Cerebellar nuclear complex (tissue), 1 donor: ENCODE measurements at places on chromosomes 5 and 9.

GRCh38 chr5:142600611-142601358 is 85.1 kb downstream of the FGF1 start:
- peak; percentile 6 for DNase-seq

DNA sequence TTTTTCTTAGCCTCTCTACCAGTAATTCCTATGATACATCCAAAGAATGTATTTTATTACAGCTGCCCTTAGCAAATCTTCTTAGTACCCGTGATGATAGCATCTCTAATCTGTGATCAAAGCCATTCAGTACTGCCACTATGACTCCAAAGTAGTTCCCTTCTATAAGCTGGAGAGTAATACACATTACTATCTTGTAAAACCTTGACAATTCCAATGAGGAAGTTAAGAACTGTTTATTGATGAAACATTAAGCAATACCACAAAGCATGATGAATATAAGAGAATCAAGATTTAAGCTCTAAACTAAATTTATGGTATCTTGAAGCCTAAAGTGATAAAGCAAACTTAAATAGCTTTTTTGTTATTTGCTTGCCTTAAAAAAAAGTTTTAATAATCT is 86.1 kb downstream of the SMIM23 start:
- no peak for DNase-seq

DNA sequence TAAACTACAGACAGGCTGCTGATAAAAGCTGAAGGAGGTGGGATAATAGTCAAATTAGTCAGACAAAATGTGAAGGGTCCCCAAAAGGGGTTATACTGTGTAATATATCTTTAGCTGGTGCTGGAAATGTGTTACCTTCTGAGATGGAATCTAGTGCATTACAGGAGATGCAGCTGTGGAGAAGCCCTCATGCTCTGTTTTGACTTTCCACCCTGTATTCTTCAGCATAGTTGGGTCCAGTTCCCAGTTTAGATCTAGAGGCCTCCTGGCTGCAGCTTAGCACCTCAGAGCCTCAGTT is 122.6 kb downstream of the PAPPA start:
- no peak for DNase-seq

DNA sequence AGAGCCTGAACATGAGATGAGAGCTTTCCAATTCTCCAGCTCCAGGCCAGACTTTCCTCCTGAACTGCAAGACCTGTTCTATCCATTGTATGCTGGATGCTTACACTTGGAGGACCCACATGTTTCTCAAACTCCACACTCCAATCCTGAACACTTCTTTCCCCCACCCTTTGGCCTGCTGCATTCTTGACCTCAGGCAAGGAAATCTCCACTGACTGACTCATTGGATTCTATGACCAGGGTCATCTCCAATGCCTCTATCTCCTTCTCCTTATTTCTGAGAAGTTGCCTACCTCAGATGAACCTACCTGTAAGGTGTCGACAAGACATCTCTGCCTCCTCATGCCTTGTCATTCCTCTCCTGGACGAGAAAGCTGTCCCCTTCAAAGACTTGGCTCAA is 153.6 kb downstream of the CRB2 start:
- no peak for DNase-seq

GRCh38 chr9:130829762-130830161 is 5.3 kb upstream of the ABL1 start:
- DNase-seq: no peak

DNA sequence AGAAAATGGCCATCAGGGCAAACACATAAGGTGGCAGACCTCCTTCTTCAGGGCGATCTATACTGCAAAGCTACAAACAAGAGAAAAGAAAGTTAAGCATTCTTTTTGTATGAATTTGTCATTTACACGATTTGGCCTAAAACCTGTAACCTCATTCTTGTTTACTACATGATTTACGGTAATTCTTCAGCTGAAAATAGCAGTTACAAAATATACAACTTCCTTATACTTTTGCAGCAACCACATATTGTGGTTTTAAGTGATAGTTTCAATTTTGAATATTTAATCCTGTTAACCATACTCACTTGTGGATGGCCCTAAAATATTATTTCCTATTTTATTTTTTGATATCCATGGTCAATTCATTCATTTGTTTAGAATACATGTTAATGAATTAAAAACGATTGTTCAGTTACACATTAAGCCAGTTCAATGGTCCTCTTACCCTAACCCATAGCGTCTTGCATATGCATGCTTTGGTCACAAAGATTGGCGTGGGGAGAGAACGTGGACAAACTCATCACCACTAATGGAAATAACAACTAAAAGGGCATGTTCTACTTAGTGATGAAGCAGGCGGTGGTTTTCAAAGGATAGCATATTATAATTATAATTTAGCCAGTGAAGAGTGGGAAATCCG is 16.6 kb downstream of the TUT7 start:
- DNase-seq: no peak

- no peak for DNase-seq
These were observed 3.8 kb downstream of the TGFBI start for GRCh38 chr5:136032564-136032963.

DNA sequence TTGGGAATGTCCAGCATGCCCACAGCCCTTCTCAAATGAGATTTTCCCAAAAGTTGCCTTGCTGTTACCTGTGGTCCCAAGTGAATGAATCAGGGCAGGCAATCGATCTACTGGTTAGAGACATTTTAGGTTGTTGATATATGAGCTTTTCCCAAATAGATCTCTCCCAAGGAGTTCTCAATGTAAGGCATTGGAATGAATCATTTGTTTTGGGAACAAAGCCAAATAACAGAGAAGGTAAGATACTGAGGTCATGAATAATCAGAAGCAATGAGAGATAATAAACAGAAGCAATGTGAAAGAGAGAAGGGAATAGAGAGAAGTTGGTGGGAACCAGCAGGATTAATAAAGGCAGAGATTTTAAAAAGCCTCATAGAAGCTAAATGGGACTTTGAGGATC is 93.6 kb upstream of the FER start:
- no peak for DNase-seq

DNA sequence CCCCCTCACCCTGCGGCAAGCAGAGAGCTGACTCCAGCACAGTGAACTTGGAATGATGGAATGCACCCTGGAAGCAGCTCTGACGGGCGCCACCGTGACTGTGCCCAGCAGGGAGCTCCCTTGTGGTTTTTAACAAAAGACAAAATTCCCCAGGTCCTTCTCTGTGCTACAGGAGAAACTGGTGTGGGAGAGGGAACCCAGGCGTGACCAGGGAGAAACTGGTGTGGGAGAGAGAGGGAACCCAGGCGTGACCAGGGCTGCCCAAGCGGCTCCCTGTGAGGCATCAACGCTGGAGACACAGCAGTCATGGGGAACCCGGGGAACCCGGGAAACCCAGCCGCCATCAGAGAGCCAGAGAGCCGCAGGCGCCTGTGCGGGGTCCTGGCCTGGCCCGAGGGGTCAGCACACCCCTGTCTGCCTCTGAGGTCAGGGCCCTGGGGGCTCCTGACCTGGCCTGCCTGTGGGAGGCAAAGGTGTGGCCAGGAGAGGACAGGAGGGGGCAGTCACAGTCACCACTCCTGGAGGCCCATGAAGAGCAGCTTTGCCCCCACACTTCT is 3.1 kb upstream of the AHRR start:
- no peak for DNase-seq

- no peak for DNase-seq
These were observed 1043.4 kb upstream of the CDH10 start for GRCh38 chr5:25688156-25688555.

DNA sequence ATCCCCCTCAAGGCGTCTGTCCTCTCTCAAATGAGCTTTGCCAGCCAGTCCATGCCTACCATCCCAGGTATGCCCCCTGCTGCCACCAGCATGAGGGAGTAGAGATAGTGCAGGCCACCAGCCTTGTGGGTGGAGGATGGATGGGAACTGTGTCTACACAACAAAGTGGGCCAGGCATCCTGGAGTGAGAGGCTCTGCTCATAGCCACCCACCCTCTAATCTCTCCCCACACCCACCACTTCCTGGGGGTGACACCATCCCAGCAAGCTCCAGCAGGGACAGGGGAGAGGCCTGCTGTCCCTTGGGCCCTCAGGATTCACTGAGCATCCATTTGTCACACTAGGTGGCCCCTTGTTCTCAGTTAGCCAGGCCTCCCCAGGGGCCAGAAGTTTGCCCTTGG is 25.5 kb upstream of the FOXI1 start:
- DNase-seq: no peak

DNA sequence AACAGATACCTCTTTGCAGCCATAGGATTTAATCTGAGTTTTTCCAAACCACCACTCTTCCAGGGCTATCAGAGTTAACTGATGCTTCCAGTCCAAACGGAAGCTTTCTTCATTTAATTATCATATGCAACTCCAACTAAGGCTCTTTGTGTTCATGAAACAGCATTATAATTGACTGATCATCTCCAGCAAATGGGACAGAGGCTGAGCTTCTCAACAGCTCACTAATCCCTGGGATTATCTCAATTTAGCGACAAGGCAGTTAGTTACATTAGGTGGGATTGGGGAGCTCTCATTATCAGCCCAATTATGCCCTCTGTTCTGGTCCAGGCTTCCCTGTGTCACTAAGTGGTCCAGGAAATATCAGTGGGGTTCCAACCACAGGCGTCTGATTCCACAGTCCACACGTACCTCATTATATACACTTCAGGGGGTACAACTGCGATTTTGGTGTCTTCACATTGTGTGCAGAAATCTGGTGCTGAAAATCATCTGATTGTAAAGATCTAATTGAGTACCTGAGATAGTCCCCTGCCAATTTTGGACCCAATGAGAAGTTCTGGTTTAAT is 313.5 kb upstream of the PANK3 start:
- no peak for DNase-seq

DNA sequence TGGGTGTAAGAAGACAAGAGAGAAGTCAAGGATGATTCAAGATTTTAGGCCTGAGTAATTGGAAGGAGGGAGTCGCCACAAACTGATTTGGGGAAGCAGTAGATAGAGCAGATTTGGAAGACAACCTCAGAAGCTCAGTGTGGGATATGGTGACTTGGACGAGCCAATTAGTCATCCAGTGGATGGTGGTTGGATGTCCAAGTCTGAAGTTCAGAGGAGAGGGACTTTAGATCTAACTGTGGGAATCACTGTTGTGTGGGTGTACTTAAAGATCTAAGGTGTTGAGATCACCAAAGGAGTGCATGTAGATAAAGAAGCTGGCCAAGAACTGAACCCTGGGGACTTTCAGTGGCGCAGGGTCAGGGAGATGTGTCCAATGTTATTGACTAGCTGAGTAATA is 2.2 kb downstream of the IDNK start:
- DNase-seq: no peak

DNA sequence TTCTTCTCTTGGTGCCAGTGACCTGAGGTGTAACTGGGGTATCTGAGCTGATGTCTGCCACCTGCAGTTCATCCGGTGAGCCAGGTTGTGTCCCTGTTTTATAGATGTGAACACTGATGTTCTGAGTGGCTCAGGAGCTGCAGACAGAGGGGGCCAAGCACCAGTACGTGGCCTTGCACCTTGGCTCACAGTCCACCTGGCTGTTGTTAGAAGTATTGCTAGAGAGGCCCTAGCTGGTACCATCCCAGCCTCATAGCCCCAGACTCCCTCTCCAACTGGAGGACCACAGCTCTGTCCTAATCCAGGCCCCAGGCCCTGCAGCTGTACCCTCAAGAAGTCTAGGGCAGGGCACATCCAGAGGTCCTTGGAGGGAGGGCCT is 16.2 kb downstream of the PHF2 start:
- no peak for DNase-seq

- DNase-seq: no peak
These were observed 106.1 kb downstream of the PCSK1 start for GRCh38 chr5:96326902-96327301.

GRCh38 chr5:157150995-157151394 is 8.3 kb upstream of the MED7 start:
- DNase-seq: no peak

DNA sequence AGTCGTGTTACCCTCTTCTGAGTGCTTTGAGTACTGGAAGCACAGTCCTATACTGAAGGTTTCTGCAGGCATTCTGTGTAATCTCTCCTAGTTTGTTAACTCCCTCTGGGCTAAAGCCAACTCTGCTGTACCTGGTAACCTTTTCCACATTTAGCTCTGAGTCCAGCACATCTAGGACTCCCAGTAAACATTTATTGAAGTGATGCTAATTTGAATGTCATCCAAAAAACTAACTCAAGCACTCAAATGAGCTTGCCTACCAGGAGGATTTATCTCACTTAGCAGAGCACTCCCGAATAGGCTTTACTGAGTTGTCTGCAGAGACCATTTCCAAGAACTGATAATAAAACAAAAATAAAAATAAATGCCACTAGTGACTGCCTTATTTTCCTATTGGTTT is 79.5 kb upstream of the NFIB start:
- DNase-seq: no peak

DNA sequence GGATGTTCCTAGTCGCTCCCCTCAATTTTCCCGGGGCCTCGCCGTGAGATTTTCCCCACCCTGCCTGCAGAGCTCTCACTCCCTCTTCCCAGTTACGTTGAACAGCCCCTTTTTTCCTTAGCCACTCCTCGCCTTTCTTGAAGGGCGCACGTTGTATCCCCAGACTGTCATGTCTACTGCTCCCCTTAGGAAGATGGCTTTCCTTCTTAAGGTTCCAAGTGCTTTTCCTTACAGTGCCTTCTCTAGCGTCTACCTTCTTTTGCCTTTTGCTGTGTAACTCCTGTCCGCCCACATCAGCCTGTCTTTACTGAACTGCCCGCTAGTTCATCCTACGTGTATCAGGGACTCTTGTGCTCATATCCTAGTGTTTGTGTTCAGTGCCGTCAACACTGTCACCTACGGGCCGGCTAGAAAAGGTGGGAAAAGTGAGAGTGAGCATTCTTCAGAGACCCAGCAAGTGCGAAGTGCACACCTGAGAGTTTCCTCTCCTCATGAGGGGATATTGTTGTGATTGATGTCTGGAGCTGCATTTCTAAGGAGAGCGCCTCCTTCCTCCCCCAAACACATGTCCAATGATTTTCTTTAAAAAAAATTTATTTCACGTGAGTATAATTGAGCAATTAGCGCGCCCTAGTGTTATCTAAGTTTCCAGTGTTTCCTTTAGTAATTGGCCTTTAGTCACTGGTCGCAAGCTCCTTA is 764 bp downstream of the CAMLG start:
- no peak for DNase-seq

- no peak for DNase-seq
These were observed 70.8 kb upstream of the STARD4 start for GRCh38 chr5:111582993-111583601.

GRCh38 chr5:151572657-151573368 is 18.3 kb downstream of the FAT2 start:
- no peak for DNase-seq

GRCh38 chr9:89752154-89752553 is 147.3 kb downstream of the GADD45G start:
- no peak for DNase-seq

GRCh38 chr9:74977287-74977686 is 24.6 kb upstream of the C9orf40 start:
- no peak for DNase-seq

DNA sequence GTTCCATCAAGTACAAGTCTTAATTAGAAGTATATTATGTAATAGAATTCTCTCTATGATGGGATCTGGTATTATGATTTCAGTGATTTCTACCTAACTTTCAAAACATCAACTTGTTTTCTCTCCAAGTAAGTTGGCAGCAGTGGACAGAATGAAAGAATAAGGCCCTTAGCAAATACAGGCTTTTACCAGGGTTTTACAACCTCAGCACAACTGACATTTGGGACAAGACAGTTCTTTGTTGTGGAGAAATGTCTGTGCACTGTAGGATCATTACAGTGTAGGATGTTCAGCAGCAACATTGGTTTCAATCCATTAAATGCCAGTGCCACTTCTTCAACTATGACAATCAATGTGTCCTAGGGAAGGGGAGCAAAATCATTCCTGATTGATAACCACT is 48.8 kb downstream of the MLANA start:
- DNase-seq: no peak
